ENCODE measurements at places on chromosomes 3 and 15.

GRCh38 chr15:45167631-45168205 lies 20.0 kb downstream of the SHF start:
- no peak for DNase-seq

DNA sequence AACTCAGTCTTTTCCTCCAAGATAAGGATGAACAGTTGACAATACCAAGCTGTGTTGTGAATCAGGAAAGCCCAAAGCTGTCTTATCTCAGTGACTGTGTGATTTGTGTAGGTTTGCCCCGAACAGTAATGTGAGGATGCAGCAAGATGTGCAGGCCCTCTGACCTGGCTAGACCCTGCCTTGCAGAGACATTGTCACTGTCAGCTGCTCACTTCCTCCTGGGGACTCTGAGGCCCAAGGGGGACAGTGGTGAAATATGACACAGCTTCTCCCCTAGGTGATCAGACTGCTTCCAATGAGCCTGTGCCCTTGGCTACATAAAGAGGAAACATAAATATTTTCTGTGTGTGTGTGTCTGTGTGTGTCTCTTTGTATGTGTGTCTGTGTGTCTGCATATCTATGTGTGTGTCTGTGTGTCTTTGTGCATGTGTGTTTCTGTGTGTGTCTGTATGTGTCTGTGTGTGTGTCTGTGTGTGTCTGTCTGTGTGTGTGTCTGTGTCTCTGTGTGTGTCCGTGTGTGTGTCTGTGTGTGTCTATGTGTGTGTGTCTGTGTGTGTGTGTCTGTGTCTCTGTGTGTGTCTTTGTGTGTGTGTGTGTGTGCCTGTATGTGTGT lies 21.7 kb downstream of the LRRK1 start:
- no peak for DNase-seq

- DNase-seq, result no peak
Observed at GRCh38 chr3:87120881-87121280, 106.2 kb upstream of the CHMP2B start.

GRCh38 chr3:172511783-172512762 lies 11.2 kb downstream of the TNFSF10 start:
- DNase-seq, result no peak

DNA sequence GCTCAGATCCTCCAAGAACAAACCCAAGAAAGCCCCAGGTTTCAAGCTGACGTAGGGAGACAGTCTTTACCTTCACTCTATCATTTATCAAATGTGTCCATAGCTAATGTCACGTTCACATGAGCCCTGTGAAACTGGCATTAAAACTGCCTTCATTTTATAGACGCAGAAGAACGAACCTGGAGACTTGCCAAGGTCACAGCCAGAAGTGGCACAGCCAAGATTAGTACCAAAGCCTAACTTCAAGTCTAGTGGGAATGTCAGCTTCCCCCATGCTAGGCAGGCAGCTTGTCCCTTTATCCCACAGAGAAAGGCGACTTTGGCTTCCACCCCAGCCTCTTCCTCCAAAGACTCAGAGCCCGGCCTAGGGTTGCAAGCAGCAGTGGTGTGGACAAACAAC lies 517.2 kb downstream of the SHQ1 start:
- DNase-seq, result no peak

- no peak for DNase-seq
Observed at GRCh38 chr3:184725176-184725719, 13.4 kb upstream of the MAGEF1 start.

DNA sequence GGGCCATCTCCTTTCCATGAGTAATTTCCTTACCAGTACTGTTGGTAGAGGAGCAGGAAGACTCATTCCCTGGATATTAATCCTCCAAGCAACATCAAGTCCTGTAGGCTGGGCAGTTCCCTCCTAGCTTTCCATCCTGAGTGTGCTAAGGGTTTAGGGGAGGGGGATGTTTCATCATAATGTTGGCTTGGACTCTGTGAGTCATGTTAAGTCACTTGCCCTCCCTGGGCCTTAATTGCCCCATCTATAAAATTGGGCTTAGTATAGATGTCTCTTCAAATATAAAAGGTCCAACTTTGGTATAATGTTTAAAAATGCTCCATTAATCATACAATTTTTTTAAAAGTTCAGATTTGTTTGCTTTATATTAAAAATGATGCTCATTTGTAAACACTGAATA lies 52.7 kb downstream of the TLE3 start:
- DNase-seq, result no peak

GRCh38 chr3:123038751-123039150 lies 11.2 kb upstream of the SEMA5B start:
- no peak for DNase-seq

GRCh38 chr3:133662278-133662651 lies 524 bp upstream of the TOPBP1 start:
- DNase-seq, result no peak

DNA sequence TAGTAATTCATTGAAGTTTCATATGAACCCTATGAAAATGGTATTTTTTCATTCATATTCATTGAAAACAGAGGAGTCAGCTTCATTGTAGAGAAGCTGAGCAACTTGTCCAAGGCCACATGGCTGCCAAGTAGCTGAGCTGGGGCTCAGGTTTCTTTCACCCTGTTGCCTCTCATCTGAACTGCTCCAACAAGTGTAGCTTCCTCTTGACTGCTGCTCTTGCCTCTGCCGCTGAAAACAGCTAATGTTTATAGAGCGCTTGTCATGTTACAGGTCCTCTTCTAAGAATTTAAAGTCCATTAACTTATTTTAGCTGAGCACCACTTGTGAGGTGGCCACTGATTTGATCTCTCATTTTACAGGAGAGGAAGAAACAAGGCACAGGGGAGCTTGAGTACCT lies 81.1 kb downstream of the PDCD6IP start:
- no peak for DNase-seq

GRCh38 chr15:62900071-62900802 lies 142.3 kb upstream of the TPM1 start:
- no peak for DNase-seq

GRCh38 chr3:73284472-73284871 lies 223.0 kb downstream of the EBLN2 start:
- no peak for DNase-seq

DNA sequence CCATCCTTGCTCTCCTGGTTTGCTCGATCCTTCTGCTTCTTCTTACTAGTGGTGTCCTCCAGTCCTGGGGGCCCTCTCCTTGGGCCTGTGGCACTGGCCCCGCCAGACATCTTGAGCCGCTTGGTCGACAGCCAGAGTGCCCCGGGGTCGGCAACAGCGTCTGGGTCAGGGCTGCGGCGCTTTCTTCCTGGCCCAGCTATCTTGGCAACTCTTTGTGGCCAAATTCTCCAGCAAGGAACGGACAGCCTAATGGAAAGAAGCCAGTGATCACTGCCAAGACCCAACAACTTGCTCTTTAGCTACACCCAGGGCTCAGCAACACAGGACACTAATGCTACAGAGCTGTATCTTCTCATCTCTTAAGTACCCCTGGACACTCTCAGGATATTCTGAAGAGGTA lies 1.6 kb downstream of the USP19 start:
- DNase-seq, result no peak

- no peak for DNase-seq
Observed at GRCh38 chr3:106824856-106825255, 552.4 kb upstream of the CCDC54 start.

DNA sequence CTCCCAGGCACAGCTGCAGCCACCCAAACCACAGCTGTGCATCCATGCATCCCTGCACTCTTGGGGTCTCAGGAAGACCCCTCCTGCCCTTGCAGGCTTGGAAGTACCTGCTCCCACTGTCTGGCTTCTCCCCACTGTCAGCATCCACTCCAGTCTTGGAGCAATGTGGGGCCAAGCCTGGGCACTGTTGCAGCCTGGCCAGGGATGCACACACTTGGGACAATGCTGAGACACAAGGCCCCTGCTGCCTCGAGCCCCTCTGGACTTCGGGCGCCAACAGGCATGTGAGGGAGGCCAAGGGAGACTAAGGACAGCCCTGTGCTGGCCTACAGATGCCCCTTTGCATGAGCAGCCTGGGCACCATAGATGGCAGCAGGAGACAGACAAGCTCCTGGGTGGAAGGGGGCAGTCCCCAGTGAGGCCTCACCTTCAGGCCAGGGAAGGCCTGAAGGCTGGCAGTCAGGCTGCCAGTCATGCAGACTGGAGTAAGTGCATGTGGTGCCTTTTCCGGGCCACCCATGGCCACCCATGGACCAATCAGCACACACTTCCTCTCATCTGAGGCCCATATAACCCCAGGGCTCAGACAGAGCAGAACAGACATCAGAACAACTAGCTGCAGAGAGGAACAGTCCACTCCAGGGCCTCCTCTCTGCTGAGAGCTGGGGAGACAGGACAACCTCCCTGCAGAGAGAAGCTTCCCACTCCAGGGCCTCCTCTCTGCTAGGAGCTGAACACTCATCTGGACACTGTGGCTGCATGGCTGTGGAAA lies 219.0 kb downstream of the VGLL3 start:
- no peak for DNase-seq

DNA sequence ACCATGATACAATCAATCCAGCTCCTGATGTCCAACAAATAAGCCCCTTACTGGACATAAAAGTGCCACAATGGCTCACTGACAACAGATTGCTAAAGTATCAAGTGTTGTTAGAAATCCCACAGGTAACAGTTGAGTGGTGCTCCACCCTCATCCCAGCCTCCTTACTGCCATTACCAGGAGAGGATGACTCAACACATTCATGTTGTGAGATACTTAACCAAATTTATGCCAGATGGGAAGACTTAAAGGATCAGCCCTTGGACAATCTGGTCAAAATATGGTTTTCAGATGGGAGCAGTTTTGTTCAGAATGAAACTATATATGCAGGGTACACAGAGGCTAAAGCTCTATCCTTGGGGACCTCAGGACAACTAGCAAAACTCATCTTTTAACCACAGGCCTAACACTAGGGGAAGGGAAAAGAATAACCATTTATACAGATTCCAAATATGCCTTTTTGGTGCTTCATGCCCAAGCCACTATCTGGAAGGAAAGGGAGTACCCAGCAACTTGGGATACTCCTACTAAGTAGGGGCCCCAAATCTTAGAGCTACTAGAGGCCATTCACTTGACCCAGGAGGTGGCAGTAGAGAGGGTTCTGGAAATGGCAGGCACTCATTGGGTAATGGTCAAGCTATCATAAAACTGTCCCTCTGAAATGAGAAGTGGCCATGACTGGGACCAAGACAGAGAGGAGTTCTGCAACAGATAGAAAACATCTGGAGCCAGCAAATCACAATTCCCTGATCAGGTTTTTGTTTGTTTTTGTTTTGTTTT lies 6.9 kb upstream of the ZNF662 start:
- no peak for DNase-seq

- no peak for DNase-seq
Observed at GRCh38 chr15:88940110-88940675, 27.0 kb upstream of the MFGE8 start.

DNA sequence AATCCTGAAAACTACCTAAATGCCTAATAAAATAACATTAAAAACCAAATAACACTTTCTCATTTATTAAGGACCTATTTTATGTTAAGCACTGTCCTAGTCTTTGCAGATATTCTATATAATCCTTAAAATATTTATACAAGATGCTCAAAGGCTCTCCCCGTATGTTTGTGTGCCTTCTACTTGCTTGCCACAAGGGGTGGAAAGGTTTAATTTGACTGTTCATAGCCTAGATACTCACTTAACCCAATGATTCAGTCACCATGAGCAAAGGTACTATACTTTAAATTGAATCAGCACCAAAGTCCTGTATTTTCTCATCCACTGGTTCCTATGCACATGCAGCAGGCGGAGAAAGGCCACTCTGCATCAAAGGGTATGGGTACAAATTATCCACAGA lies 32.0 kb downstream of the LSAMP start:
- no peak for DNase-seq

DNA sequence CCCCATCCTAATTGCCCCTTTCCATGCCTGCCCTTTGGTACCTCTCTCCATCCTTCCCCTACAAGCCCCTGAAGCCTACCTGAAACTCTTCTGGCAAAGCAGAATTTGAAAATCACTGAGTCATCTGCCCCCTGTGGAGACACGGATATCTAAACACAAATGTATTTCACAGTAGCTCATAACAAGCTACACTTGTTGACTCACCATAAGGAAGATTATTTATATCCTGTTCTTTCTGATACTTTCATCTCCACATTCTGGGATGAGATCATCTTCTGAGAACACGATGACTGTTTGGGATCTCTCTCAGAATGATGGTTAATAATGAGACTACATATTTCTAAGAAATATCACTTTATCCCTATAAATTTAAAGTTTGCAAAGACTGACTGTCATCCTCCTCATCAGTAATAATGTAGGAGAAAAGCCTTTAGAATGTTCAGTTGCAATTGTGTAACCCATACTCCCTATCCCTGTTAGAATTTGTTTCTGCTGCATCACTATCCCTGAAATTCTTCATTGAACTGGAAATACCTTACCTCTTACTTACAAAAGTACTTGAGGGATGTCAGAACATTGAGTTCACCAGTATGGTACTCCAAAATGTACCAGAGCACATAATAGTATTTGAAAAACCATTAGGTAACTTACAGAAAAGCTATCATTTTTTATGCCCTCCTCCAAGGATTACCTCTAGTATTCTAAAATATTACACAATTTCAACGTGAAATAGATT lies 116.1 kb upstream of the IL12A start:
- no peak for DNase-seq

DNA sequence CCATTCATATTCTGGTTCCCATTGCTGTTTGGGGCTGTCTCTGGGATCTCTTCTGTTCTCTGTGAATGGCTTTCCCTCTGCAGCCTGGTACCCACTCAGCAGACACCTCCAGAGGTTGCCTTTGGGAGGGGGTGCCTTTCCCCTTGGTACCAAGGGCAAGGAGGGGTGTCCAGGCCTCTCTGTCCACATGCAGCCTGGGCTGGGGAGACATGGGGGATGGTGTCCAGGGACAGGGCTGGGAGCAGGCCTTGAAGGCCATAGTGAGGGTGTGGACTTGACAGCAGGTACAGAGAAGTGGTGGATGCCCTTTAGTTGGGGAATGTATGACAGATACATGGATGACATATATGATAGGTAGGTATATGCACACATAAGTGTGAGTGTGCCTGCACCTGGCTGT lies 83.7 kb downstream of the PLXNA1 start:
- no peak for DNase-seq

GRCh38 chr3:129118745-129119144 lies 2.9 kb downstream of the RAB43 start:
- DNase-seq, result peak; percentile 24

- DNase-seq, result no peak
Observed at GRCh38 chr3:197802779-197803459, 11.9 kb downstream of the LRCH3 start.

DNA sequence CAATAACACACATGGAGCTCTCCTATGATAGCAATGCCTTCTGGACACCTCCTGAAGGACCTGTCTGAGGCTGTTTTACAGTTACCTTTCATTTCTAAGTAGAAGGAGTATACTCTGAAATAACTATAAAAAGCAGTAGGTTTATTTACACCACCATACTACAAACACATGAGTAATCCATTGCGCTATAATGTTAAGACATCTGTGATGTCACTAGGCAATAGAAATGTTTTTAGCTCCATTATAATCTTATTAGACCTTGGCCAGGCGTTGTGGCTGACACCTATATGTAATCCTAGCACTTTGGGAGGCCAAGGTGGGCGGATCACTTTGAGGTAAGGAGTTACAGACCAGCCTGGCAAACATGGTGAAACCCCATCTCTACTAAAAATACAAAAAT lies 24.7 kb downstream of the PXK start:
- DNase-seq, result no peak
